ENCODE measurements at places on chromosomes 1 and 21.

DNA sequence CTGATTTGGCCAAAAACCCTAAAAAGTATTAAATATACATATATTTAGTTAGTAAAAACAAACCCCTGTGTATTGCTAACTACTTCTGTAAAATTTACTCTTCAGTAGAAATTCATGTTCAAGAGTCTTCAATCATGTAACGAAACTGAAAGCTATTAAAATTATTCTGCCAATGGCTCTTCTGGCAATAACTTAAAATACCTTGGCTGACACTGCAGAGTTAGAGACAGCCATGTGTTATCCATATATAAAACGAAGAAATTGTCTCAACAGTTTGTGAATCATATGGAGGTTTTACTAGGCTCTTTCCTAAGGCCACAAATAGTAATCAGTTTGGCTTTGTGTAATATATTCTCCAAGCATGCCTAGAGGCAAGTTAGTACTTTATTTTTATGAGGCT is 357.2 kb downstream of the COL11A1 start:
- DNase-seq, result no peak

GRCh38 chr1:160260406-160261382 is 1.7 kb downstream of the DCAF8 start:
- no peak for DNase-seq

- no peak for DNase-seq
Observed at GRCh38 chr1:198523182-198523950, 17.1 kb downstream of the ATP6V1G3 start.

GRCh38 chr1:239779962-239780361 is 311.7 kb upstream of the FMN2 start:
- DNase-seq, result no peak

DNA sequence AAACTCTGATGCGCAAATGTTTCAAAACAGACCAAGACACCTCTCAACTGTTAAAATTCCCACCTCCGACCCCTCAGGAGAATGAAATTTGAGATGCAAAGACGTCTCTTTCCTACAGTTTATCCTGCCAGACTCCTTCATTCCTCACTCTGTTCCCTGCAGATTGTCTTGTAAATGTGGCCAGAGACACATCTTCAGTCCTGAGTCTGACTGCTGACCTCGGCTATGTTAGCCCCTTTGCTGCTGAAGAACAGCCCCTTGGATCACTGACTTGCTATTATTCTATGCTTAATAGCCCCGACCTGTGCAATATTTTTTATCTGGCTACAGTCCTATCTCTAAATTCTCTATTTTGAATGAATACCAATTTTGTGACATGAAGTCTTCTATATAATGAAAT is 16.6 kb upstream of the ESRRG start:
- DNase-seq, result no peak

DNA sequence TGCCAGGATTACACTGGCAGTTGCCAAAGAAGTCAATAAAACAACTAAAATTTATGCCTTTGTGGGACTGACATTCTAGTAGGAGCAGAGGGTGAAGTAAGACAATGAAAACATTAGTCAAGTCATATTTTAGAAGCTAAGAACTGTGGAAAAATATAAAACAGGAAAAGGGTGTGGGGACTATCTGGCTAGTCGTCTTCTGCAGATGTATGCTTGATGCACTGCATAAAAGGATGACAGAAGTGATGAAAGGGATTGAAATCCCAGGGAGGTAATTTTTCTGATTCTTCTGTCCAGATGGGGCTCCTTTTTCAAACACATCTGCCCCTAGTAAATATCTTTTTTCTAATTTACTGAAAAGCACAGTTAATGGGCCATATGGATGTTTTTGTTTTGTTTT is 706.3 kb downstream of the ADGRL2 start:
- DNase-seq, result no peak

GRCh38 chr21:28580585-28580984 is 412.1 kb downstream of the LTN1 start:
- no peak for DNase-seq
